ENCODE measurements at places on chromosomes 11 and 22.

DNA sequence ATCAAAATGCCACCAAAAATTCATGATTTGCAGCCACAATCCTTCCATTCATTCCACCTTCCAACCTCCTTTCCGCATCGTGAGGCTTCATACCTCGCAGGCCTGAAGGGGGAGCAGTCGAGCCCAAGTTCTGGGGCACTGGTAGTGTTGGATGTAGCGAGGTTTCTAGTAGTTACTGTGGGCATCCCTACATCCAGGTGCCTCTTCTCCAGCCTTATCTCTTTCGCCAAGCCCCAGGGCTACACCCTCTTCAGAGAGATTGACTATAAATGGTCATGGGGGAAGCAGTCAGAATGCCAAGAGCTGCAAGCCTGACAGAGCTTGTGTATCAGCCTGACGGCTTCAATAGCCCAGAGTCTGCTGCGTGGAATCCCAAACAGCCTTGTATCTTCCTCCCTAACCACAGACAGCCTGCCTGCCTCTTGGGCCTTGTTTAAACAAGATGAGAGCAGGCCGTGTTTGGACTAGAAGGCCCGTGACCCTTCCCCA, 28.9 kb downstream of the CLMP start:
- no peak for DNase-seq

- no peak for DNase-seq
Measured at GRCh38 chr22:39568278-39568981, 2.1 kb upstream of the CACNA1I start.

DNA sequence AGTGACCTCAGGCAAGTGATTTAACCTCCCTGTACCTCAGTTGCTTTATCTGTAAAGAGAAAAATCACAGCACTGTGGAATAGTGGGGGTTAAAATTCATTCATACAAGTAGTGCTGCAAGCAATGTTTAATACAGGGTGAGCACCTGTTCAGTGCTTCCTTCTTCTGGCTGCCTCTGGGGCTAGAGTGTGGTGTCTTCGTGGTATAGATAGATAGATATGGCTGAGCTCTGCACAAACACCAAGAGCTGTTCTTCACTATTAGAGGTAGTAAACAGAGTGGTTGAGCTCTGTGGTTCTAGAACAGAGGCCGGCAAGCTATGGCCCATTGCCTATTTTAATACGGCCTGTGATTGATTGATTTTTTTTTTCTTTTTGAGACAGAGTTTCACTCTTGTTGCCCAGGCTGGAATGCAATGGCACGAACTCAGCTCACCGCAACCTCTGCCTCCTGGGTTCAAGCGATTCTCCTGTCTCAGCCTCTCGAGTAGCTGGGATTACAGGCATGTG, 32.9 kb downstream of the LIMK2 start:
- DNase-seq: no peak

DNA sequence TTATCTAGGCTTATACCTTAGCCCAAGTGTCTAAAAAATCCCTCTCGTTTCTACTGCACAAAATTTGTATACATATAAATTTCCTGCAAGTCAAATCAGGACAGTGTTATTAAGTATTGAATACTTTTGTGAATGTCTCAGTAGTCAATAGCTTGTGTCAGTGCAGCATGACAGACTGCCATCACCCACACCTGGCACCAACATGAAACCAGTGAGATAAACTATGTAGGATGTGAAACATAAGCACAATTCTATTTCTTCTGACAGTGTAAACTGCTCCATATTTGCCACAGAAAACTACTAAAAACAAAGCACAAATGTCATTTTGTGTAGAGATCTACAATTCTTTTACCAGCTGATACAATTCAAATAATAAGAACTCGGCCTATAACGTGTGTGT, 542.1 kb upstream of the LUZP2 start:
- DNase-seq: no peak

- no peak for DNase-seq
Measured at GRCh38 chr11:34755671-34756070, 134.8 kb downstream of the EHF start.

DNA sequence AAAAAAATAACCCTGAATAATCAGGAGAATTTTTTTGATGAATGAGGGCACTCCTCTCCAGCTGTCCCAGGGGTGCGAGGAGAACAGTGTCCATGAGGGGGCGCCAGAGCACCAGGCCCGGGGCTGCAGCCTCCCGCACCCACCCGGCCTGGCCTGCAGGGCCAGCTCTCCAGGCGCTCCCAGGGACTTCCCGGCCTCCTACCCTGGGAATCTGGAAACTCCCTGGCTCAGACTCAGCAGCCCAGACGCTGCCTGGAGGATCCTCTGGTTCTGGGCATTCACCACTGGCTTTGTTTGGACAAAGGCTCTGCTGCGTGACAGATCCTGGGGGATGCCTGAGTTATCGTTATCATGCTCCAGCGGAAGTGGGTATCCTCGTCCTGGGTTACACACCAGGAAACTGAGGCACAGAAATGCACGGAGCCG, 31.0 kb downstream of the MCM5 start:
- peak; percentile 31 for DNase-seq

GRCh38 chr11:110857892-110858546, 145.8 kb upstream of the ARHGAP20 start:
- DNase-seq: no peak

- DNase-seq: no peak
Measured at GRCh38 chr11:19039409-19039808, 21.1 kb downstream of the MRGPRX2 start.

DNA sequence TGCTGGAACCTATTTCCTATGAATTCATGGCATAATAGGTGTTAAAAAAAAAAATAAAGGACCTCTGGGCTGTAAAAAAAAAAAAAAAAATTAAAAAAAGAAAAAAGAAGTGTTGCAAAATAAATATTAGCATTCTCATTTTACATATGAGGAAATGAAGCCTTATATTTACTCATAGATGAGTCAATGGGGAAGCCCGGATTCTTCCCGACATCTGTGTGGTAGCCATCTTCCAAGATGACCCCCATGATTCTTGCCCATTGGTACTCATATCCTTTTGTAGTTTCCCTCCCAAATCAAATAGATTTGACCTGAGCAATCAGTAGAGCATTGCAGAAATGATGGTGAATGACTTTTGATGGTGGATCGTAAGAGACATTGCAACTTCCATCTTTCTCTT, 3.0 kb upstream of the SWAP70 start:
- no peak for DNase-seq

DNA sequence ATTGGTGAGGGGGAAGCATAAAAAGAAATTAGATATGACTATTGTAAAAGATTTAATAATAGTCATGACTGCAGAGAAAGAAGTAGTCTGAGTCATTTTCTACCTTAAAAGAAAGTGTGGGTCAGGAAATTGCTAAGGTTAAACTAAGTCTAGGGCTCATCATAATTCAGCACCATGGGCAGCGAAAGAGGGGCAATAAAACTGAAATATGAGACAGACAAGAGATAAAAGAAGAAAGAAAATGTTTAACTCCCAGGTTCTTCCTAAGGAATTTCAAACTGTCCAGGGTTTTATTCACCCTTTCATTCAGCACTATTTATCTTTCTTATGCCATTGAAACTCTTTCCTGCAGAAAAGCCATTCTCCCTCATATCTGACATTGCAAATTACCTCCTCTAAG, 114.4 kb upstream of the API5 start:
- no peak for DNase-seq

DNA sequence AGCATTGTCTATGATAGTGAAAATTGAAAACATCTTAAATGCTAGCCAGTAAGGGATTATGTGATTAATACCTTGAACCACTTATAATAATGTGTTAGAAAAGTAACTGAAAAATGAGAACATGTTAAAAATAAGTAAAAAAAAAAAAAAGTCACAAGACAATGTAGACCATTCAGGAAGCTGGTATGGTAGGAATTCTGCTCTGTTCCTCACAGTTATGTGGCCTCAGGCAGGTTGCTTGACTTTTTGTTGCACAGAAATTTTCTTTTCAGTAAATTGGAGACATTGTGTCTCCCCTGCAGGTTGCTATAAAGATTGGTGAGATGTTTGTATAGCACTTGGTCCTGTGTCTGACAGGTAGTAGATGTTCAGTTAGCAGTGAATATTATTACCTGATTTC, 17.3 kb upstream of the PLET1 start:
- no peak for DNase-seq

DNA sequence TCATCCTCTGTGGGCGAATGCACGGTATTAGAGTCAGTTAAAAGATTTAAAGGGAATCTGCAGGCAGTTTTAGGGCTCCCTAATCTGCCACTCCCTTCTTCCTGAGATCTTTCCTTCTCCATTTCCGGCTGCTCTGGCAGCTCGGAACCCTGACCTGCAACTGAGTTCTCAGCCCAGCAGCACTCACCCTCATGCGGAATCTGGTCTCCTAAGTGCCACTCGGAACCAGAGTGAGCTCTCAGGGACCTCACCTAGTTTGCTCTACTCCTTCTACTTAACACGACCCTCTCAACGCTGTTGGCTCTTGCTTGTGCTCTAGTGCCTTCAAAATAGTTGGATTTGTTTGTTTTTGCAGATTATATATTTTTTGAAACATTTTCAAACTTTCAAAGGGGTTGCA, 19.3 kb upstream of the IL10RA start:
- no peak for DNase-seq

GRCh38 chr22:29831958-29832357, 6.1 kb downstream of the ASCC2 start:
- DNase-seq: no peak

DNA sequence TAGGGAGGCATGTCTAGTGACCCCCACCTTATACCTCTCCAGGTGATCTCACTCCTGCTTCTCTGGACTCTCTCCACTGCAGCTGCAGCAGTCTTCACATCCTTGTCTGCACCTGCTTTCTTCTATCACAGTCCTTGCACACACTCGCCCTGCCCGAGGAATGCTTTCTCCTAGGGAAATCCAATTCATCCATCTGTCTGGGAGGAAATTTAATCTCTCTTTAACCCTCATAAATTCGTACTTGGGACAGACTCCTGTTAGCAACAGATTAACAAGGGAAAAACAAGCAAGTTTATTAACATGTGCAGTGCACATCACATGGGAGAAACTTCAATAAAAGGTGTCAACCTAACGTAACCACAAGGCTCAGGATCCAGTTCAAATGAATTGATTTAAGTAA, 11.3 kb upstream of the RCN1 start:
- DNase-seq: no peak

DNA sequence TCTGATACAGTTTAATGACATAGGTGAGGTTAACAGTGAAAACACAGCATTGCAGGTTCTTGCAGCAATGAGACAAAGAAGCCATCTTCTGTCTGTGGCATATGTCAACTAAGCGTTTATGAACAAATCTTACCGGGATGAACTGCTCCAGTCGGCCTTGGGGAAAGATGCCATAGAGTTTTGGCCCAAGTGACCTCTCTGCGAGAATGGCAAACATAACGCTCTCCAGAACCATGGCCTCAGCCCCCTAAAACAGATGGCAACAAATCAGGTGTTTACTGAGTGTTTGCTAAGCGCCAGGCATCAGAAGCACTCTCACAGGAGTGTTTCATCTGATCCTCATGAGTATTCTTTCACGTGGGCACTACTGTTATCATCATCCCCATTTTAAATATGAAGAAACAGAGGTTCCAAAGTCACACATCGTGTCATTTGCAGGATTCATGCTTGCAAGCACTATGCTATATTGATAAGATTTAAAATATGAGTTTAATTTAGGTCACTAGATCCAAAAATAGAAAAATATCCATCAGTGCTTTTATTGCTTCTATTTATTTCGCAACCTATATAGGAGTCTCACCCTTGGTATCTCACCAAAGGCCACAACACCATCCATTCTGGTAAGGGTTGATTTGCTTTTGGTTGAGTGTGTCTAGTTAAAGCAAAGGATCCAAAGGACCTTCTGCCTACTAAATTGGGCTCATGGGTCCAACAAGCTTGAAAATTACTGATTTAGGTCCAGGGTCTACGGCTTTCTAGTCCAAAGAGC, 35.9 kb downstream of the TCIRG1 start:
- DNase-seq: no peak

DNA sequence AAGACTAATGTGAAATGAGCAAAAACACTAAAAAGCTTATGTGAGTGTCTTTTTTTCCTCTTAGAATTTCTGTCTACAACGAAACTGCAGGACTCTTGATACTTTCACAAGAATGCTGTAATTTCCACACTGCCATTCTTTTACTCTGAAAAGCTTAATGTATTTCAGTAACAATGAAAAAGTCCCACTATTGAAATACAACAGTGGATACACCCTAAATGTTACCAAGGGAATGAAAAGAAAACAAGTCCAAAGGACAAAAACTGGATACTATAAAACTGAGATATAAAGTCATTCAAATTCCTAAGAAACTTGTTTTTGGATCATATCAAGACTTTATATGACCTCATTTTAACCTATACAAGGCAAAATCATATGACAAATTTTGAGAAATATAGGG, 77.4 kb downstream of the SOX6 start:
- DNase-seq: no peak

DNA sequence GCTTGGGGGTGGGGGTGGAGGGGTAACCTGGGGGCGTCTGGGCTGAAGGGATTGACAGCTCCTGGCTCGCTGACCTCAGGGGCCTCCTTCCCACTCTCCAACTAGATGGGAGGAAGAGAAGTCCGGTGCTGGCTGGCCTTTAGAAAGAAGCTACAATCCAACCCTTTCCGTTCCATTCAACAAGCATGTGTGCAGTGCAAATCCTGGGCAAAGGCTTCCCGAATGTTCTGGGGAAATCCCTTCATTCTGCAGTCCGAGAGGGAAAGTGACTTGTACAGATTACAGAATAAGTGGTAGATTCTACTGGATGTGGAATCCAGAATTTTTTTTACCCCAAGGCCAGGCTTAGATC, 149.9 kb downstream of the FEZ1 start:
- DNase-seq: no peak
